Liver (tissue), 10 donors: ENCODE measurements at places on chromosomes 1 and 21.

DNA sequence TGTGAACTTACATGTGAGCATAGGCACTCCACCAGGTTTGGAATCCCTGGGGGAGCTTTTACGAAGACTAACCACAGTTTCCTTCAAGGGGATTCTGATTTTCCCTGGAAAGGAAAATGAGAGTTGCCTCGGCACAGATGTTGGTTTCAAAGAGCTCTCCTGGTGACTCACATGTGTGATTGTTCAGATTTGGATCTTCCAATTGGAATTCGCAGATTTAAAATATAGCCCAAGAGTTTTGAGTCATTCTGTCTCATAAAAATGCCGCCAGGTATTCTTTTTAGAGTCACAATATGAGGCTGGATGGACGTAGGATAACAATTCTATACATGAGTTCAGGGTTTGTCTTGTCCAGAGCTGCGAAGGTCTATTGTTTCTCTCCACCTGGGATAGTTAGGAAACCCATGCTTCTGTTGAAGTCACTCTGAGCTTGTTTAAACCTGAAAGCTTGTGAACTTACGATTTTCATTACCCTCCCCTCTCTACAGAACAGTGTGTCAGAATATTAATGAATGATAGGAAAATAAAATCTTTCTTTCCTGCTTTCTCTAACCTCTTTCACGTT is 64.9 kb downstream of the TGFB2 start:
- no peak for DNase-seq

DNA sequence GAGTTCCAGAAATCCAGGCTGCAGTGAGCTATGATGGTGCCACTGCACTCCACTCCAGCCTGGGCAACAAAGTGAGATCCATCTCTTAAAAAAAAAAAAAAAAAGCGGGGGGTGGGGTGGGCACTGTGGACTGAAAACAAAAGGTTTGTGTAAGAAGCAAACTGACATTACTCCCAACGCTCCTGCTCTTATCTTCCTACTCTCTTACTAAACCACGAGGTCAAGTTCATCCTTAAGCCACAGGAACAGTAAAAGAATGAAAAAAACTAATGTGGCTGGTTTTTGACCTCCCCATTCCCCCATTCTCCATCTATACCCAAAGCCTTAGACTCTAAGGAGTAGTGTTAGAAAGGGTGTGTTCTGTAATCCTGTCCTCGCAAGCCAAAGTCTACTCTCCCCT is 30.8 kb downstream of the TFAP2E start:
- no peak for DNase-seq

DNA sequence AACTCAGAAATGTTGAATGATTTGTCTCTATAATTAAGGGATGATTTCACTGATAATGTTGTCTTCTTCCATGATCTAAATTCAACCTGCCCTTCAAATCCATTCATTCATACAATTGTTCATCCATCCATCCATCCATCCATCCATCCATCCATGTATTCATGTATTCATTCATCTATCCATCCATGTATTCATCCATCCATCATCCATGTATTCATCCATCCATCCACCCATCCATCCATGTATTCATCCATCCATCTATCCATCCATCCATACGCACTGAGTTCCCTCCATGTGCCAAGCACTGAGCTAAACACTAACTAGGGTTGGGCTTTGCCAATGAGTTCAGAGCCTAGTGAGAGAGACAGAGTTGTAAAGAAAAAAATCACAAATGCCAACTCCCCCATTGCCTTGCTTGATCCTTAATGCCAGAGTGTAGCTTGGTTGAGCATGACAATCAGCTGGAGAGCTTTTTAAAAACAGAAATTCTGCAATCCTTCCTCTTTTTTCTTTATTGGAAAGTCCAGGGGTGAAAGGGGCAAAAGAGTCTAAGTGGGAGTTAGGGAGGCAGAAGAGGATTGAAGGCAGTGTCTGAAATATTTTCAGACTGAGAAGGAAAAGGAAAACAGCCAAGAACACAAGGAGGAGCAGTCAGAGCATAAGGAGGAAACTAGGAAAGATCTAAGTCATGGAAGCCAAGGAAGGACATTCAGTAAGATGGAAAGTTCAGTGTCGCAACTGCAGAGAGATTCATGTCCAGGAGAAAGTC is 92.4 kb upstream of the ERG start:
- DNase-seq, result no peak

- no peak for DNase-seq
Measured at GRCh38 chr1:153938996-153939395, 7.5 kb downstream of the DENND4B start.

DNA sequence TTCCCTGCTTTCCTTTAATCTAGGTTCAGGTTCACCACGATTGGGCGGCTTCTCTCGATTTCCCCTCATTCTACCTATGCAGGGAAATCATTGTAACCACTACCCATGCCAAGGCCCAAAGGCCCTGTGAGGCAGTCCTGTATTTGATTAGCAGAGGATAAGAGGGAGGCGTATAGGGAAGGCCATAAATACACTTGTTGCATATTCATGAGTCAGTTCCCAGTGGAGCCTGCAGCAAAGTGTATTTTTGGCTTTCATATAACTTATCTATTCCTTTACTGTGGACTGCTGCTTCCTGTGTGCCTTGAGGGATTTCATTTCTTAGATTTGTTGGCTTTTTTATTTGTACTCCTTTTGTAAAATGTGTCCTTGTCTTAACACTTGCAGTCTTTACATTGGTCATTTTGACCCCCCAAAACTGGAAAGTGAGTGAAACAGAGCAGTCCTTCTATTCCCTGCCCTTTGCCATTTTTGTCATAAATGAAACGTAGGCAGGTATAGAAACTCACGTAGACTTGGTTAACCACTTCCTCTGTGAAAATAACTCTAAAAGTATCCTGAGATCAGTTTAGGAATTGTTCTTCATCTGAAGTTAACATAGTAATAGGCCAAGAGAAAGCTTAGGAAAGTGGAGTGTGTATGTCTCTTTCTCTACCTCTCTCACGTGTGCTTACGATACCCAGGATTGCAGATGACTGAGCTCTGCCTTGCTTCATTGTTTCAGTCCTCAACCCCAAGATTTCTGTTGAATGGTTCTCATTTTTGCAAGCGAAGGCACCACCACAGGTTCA is 19.6 kb upstream of the KCNQ4 start:
- DNase-seq, result no peak

DNA sequence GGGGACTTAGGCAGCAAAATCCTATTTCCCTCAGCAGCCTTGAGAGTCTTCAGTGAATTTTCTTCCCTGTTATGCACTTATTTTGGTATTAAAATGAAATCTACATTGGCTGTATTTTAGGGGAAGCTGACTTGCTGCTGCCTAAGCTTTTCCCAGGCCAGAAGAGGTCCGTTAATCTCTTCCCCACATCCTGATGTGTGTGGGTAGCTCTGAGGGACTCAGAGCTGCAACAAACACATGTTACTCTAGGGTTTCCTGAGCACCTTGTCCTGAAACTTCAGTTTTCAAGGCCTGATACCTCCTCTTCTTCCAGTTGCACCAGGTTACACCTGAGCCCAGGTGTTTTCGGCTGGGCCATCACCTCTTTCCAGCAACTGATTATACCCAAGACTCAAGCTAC is 51.5 kb downstream of the SYT6 start:
- DNase-seq, result no peak

DNA sequence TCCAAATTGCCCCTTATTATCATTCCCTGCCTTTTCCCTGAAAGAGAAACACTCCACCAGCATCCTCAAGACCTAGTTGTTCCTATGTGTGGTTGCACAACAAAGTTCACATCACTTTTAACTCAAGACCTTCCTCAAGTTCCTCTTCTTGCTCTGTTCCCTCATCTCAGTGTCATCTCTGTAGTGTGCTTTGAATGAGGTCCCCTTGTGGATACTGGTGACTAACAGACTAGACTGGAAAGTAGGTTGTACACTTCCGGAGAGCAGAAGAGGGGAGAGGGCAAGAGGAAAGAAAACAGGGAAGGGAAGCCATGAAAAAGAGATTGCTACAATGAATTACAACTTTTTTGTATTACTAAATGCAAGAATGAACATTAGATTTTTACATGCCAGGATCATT is 853.8 kb downstream of the USP25 start:
- no peak for DNase-seq

GRCh38 chr1:204094313-204094729 is 21.4 kb downstream of the SOX13 start:
- no peak for DNase-seq

DNA sequence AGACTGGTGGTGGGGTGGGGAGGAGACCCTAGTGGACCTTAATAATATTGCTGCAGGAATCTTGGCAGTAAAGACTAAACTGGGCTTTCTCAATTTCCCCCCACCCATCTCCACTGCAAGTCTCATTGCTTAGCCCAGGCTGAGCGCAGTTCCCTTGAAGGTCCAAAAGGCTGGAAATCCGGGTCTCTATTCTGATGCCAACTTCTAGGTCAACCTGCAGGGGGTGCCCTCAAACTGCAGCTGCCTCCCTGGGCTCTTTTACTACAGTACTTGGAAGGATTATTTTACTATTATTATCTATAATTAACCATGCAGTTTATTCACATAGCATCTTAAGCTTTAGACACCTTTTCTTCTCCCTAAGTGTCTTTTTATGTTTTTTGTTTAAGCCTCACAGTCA is 85.4 kb upstream of the WARS2 start:
- DNase-seq, result no peak

DNA sequence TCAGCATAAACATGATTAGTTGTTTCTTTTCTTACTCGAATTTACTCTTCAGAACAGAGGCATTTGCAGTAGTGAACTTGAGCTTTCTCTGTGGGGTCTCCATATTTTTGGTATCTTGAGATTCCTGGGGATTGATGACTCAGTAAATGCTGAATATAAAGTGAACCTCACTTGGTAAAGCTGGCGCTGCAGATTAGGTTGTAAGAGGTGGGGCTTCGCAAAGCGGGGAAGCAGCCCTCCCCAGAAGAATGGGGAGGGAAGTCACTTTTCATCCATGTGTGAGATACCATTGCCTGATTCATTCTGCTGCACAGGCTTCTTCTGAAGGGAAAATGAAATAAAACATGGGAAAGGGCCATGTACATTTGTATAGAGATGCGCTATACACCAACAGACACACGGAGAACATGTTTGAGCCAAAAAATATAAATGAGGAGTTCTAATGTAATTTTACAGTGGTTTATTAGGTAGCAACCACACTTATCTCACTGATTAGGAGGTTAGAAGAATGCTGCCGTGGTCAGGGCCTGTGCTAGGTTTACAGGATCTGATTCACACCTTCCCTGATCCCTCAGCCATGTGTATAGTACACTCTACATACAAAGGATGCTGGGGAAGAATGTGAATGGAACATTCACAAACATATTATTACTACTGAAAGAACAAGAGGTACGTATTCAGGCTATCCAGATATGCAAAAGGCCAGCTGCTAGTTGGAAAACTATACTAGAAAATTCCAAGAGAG is 63.5 kb downstream of the DNTTIP2 start:
- no peak for DNase-seq
